ENCODE measurements at places on chromosomes 7 and 10.

DNA sequence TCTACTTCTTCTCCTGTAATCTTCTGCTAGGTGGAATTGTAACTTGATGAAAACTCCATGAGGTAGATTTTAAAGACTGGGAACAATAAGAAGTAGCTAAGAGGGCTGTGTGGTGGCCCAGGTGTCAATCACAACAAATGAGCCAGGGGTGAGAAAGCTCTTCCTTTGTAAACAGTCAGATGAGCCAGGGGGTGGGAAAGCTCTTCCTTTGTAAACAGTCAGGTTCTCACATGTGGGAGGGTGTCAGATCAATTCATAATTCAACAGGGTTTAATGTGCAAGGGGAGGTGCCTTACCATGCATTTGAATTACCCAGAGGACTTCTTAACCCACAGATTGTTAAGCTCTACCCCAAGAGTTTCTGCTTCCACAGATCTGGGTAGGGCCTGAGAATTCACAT, 312.4 kb upstream of the AUTS2 start:
- DNase-seq = no peak

GRCh38 chr7:81111358-81111757, 192.5 kb upstream of the SEMA3C start:
- no peak for DNase-seq

GRCh38 chr7:26360650-26361049, 69.0 kb downstream of the SNX10 start:
- no peak for DNase-seq

DNA sequence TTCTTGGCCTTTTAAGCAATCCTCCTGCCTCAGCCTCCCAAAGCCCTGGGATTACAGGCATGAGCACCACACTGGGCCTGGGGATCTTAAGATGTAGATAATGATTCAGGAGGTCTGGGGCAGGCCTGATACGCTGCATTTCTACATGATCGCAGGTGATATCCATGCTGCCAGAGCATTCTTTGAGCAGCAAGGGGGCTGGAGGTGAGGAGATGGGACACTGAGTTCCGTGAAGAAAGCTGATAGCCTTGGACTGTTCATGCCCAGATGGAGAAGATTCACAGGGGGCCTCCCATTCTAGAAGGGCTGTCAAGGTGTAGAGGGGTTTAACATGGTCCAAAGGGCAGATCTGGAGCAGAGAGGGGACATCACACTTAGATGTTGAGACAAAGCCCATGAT, 480.3 kb downstream of the RPS24 start:
- DNase-seq = no peak

GRCh38 chr10:86363184-86363832, 3.3 kb downstream of the GRID1 start:
- no peak for DNase-seq

DNA sequence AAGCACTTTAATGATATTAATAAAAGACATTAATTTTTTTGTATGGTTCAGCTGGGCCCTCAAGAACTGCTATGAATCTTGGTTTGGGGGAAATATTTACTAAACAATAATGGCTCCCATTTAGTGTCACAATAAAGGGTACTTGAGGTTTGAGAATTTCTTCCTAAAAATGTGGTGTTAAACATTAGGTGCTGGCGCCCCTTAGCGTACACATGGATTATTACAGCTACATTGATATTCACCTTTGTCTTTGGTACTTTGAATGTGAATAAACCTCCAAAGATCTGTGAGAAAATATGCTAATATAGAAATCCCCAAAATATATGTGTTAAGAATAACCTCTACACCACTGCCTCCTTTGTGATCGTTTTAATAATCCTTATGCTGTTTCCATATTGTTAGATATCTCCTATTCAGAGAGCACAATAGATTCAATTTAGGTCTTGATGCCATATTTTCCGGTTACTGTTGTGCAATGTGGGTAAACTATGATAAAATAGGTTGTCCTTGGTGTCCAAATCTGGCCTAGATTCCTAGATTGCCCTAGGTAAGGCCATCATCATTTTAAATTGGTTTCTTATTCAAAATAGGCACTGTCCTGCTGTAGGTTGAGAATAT, 161.8 kb upstream of the CACNA2D1 start:
- DNase-seq = no peak

DNA sequence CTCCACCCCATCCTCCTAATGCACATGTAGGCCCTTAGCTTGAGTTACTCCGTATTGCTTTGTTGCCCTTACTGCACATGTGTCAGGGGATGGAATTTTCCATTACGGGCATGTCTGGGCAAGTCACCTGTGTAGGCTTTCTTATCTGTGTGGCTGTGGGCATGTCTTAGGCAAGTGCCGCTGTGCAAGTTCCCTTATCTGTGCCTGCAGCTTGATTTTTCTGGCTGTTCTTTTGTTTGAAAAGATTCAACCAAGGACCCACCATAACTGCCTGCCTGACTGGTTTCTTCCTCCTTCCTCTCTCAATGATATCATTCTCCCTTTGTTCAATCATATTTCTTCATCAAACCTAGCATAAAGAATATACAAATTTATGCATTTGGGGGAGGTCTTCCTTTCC, 88.5 kb downstream of the AKR1D1 start:
- no peak for DNase-seq

DNA sequence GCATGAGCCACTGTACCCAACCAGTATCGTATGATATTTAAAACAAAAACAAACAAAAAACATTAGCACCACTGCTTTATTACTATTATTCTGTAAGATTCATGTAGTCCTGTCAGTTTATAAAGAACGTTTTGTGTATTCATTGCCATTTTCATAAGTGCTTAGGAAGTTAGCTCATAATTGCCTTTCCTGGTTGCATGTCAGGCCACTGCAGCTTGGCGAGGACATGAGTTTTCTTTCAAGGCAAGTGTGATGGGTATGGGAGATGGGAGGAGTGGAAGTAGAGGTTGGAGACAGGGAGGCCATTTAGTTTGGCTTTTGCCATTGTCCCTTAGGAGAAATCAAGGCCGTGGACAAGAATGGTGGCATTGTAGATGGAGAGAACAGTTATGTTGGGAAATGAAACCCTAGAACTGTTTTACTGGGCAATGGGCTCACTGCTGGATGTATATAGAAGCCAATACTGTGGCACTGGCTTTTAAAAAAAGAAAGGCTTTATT, 48.9 kb downstream of the TYW1 start:
- DNase-seq = no peak

GRCh38 chr7:1810961-1811849, 141.1 kb downstream of the ELFN1 start:
- DNase-seq = no peak

DNA sequence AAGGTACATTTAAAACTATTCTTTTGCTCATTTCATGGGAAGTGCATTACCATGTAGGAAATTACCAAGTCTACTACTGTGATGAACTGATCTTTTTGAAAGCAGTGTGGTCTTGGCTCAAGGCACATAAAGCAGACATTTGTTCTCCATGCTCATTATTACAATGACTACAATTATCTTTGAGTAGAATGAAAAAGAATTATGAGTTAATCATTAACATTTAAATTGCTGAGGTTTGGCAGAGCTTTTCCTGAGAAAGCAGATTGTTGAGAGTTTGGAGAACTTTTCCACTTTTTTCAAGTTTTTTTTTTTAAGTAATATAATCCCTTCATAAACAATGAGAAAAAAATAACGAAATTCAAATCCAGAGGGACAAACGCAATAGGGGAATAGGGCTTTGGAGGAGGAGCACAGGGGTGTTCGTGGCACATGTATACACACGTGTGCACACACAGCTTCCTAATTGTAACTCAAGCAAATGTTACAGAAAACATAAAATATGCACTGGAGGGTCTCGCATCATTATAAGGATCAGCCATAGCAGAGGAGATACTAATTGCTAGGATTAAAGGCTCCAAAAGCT, 8.9 kb upstream of the CUBN start:
- DNase-seq = no peak

DNA sequence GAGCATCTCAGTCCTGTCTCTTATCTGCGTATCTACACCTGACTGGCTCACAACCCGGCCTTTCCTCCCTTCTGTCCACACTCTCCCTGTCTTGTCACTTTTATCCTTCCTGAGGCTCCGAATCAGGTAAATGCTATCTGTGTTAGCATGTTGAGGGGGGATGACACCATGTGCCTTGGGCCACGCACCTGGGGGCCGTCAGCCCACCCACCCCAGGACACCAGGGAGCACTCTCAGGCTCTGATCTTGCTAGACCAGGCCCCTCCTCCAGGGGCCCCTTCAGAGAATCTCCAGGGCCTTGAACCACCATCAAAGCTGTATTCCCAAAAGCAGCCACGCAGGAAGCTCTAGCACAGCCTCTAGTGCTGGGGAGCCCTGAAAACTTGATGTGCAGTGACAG, 278.7 kb upstream of the SHH start:
- DNase-seq = no peak

- no peak for DNase-seq
Observed at GRCh38 chr7:82444220-82444909, 788 bp upstream of the CACNA2D1 start.

DNA sequence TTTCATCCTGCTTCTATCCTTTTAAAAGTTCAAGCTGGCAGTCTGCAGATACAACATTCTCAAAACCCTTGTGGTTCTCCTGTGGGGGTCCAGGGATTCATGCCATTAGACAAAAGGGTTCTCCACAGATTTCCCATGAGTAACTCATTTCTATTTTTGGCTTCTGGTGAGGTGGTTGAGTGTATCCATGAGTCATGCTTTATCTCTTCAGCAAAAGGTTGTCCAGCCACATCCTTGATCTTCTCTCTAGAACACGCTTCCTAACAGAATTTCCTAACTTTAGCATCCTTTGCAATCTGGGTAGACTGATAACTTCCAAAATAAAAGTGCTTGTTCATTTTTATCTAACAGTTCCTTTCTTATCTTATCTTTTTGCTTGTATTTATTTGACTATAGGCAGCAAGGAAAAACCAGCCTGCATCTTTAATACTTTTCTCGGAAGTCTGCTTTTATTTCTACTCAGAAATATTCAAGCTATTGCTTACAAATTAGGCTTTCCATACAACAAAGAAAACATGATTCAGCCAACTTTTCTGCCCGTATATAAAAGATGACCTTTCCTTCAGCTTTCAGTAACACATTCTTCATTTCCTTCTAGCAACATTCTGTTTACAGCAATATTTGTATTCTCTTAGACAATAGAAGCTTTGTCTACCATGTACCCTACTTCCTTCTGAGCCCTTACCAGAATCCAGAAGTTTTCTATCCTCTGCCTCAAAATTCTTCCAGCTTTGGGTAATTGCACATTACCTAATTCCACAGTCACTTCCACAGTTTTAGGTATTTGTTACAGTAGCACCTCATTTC, 79.3 kb upstream of the IL6 start:
- no peak for DNase-seq

DNA sequence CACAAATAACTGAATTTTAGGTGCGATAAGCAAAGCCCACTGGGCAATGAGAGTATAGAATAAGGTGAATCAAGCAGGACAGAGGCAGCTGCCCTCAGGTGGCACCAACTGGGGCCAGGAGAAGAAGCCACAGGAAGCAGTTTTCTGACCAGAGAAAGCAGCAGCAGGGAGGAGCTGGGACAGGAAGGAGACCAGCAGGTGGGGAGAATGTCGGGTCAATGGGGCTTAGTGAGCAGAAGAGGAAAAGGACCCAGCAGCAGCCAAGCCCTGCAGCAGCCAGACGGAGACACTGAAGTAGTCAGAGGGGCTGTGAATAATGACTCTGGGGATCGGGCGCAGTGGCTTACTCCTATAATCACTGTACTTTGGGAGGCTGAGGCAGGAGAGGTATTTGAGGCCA, 209.6 kb upstream of the SH2B2 start:
- DNase-seq = no peak

DNA sequence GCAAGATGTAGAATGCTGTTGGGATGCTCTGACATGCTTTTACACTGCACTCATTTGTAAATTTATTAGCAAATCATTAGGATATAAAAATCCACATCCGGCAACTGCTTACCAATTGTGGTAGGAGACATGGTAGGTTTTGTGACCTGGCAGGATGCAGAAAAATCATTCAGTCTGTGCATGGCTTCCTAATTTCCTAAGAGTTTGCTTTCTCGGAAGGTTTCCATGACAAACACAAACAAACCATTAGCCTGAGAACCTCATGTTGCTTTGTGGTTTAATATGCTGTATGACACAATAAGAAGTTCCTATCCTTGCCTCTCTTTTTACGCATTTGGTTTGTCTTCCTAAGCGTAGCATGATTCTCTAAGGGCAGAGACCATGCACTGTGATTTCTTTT, 14.7 kb upstream of the LMBR1 start:
- no peak for DNase-seq

DNA sequence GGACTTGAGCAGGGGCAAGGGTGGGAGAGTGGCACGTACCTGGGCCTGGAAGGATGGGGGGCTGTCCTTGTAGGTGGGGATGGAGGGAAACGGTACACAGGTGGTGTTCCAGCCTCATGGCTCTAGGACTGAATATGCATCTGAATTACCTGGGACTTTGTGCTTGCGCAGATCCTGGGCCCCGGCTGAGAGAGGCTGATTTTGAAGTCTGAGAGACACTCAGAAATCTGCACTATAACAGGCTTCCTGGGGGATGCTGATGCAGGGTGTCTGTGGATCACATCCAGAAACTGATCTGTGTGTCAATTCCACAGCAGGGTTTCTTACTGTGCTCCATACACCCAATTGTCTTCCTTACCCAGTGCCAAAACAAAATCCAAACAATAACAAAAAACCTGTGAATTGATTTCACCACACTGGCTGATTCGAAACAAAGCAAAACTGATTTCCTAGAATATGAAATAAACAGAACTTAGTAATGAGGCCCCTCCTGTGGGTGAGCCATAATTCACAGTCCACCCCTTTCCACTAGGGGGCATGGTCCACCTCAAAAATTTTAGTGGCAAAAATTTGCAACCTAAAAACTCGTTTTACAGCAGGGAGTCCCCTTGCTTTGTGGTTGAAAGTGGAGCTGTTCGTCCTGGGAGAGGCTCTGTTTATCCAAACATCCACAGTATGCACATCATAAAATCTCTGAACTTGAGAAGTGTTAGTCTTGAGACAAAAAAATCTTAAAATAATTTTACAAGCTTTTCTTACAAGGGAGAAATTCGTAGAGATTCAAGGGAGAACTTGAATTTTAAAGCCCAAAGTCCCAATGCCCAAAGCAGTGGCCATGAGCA, 32.0 kb upstream of the PLEKHA1 start:
- peak; percentile 47 for DNase-seq

DNA sequence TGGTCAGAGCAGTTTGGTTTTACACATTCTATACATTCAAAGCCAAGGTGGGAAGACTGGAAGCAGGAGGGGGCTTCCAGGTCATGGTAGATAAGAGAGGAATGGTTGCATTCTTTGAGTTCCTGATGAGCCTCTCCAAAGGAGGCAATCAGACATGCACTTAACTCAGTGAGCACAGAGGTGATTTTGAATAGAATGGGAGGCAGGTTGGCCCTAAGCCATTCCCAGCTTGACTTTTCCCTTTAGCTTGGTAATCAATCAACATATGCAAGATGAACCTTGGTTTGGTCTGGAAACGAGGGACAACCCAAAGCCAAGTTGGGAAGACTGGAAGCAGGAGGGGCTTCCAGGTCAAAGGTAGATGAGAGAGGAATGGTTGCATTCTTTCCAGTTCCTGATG, 31.4 kb downstream of the TCERG1L start:
- no peak for DNase-seq

DNA sequence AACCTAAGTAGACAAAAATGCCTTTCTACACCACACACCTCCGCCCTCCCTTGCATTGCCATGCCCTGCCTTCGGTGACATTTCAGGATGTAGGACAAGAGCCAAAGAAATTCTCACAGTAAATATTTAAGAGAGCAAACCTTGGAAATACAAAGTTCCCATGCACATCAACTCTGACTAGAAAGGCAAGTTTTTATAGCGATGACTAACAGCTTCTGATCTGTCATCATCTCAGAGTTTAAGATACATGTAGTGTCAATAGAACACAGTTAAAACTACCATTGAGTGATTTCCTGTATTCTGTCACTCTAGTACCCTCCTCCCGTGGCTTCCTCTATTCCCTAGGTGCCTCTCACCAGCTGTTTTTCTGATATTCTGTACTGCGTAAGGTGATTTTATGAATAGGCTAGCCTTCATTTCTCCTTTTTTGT, 20.7 kb downstream of the SLC16A9 start:
- DNase-seq = no peak

Measured in activated naive CD4-positive, alpha-beta T cell (primary cell).